ENCODE measurements at places on chromosomes 1 and 21.

DNA sequence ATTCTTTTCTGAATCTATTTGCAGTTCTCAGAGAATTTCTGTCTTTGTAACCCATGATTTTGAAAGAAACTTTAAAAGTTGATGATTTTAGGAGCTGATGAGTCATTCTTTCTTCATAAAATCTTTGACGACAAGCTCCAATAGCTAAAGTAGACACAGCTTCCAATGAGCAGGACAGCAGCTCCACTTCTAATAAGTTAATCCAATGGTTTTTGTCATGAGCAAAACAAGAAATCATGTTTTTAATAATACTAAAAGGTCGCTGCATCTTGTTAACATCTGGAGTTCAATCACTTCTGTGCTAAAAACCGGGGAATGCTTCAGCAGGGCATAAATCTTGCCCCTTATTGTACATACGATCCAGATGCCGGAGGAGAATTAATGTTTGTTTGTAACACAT is 48.9 kb upstream of the GORAB start:
- DNase-seq: no peak

- DNase-seq: no peak
These were observed 25.6 kb upstream of the GUCA2A start for GRCh38 chr1:42189931-42190853.

DNA sequence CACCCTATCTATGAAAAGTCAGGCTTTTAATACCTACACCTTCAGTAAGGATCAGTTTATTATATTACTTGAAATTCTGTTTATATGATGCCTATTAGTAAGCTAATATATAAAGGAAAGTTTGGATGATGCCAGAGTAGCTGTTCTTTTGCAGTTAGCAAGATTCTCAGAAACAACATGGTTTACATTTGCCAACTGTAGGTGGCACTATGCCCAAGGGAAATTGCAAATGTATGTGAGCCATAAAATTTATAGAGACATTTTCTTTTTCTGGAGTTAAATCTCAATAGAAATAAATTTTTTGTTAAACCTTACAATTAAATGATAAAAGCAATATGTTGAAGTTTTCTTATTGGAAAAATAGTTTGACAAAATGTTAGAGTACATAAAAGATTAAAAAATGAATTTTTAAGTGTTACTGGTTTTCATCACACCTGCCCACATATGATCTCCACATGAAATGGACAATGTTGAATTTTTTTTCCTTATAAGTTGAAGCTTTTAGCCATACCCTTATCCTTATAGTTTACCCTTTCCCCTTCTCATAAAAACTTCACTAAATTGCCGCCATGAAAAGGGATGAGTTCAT is 32.1 kb upstream of the EPHX4 start:
- peak; percentile 19 for DNase-seq

GRCh38 chr1:51288578-51288977 is 41.8 kb downstream of the TTC39A start:
- DNase-seq: no peak

GRCh38 chr1:94590203-94591137 is 48.9 kb upstream of the F3 start:
- no peak for DNase-seq

GRCh38 chr1:184052750-184053149 is 1.2 kb downstream of the TSEN15 start:
- no peak for DNase-seq

GRCh38 chr1:24289937-24290595 is 29.1 kb upstream of the GRHL3 start:
- no peak for DNase-seq

GRCh38 chr1:200179126-200179780 is 151.7 kb downstream of the NR5A2 start:
- DNase-seq: no peak

GRCh38 chr1:185474440-185475149 is 157.6 kb upstream of the IVNS1ABP start:
- DNase-seq: no peak

GRCh38 chr1:111679541-111679940 is 59.7 kb downstream of the INKA2 start:
- no peak for DNase-seq

DNA sequence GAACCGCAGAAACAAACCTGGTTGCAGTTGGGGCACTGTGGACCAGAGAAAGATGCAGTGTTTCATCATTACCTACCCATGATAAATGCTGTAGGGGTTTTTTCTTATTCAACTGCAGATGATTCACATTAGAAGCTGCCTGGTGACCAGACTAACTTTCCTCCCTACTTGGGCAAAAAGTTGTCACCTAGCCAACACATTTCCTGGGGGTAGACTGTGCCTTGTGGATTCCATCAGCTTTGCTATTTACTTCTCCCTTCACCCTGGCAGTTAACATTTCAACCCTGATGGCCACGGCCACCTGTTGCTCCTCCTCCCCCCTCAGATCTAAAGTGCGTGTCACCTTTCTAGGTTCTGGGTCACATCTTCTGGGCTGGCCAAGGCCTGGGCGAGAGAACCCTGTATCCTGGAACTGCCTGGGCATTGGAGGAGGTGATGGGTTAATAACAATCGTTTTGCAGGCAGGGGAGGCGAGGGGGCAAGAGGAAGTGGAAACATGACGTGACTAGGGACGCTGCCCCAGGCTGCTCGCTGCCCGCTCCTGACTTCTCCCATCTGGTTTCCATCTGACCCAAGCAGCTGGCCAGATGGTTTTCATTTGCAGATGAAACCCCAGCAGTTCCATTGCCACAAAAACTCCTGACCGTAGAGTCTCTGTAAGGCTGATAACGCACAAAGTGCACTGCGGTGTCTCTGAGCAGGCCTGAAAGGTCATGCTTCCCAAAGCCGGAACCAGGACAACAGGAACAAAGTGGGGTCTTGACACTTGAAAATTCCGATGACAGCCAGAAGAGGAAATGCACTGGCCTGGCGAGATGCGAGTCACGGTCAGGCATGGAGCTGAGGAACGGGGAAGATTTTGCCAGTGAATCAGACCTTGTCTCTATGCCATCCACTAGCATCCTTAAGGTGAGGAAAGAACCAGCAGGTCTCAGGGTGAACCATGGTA is 36.6 kb downstream of the CAPZB start:
- DNase-seq: no peak

DNA sequence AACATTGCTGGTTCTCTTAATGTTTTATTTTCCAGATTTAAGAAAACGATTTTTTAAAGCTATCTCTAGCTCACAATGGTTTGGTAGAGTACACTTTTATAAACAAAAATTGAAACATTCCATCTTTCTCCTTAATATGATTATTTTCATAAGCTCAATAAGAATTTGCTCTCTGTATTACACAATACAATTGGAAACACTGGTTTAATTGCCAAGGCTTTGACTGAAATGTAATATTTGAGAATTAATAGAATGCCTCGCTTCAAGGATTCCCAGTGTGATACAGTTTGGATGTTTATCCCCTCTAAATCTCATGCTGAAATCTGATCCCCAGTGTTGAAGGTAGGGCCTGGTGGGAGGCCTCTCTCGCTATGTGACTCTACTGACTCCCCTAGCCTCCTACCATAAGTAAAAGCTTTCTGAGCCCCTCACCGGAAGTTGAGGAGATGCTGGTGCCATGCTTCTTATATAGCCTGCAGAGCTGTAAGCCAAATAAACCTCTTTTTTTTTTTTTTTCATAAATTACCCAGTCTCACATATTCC is 67.4 kb downstream of the DDAH1 start:
- DNase-seq: no peak

- DNase-seq: no peak
These were observed 23.7 kb downstream of the SKI start for GRCh38 chr1:2251786-2252185.

Measured in stimulated activated CD4-positive, alpha-beta T cell treated with anti-CD3 and anti-CD28 coated beads, Interleukin-12 subunit alpha, Interleukin-12 subunit beta, amount 100 ng/mL, for 24 hours (primary cell).